ENCODE measurements at places on chromosomes 3 and 15.

GRCh38 chr3:28835249-28835648 lies 445.6 kb upstream of the RBMS3 start:
- no peak for DNase-seq

- no peak for DNase-seq
These were observed 19.1 kb upstream of the FSTL1 start for GRCh38 chr3:120469882-120470301.

DNA sequence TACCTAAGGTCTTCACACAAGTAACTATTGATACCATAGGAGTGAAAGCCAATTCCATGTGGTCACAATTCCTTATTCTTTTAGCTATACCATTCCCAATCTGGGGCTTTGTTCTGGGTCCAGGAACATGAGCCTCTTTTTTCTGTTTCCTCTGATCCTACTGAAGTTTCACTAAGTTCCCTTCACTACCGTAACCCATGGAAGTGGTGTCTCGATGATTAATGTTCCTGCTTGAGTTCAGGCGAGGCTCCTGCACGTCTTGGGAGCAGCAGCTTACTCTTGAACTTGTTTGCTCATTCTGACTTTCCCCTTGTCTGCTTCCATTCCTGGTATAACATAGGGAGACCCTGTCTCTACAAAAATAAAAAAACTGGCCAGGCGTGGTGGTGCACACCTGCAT lies 23.6 kb downstream of the ZNF592 start:
- no peak for DNase-seq

DNA sequence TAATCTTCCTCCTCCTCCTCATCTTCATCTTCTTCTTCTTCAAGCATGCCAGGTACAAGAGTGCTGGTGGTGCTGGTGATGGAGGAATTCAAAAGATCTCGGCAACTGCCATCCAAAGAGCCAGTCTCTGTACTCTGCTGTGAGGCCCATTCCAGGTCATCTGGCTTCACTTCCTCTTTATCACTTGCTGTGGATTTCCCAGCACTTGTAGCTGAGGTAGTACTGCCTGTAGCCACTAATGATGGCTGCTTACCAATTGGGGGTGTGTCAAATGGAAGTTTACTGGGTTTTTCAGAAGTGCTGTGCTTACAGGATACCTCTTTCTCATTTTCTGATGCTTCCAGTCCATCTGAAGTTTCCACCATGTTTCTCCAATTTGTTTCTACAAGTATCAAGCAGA lies 28.8 kb upstream of the SHC4 start:
- DNase-seq = no peak

- DNase-seq = no peak
These were observed 21.7 kb downstream of the APBA2 start for GRCh38 chr15:28907338-28907960.
